H1 (cell line): ENCODE measurements at places on chromosomes 2 and 18. TPM values are rescaled to one million over a fixed set of nuclear protein-coding genes. Genes with fewer than 3 reads are reported as not detected.

- no peak overlapping the region for H3K27ac ChIP-seq
- H3K27me3 ChIP-seq: no peaks in the 10 kb centered on the region
Measured at GRCh38 chr2:182630207-182630606, 85.8 kb upstream of the DNAJC10 start.

- no peak for DNase-seq
- H3K27me3 ChIP-seq: no peaks in the 10 kb centered on the region
- peaks cover 9% of the 10 kb centered on the region for H3K4me1 ChIP-seq
- no peaks in the 10 kb centered on the region for H3K36me3 ChIP-seq
- no peak overlapping the region for H3K4me3 ChIP-seq
Measured at GRCh38 chr2:3169106-3169870, 208.3 kb downstream of the EIPR1 start.

DNA sequence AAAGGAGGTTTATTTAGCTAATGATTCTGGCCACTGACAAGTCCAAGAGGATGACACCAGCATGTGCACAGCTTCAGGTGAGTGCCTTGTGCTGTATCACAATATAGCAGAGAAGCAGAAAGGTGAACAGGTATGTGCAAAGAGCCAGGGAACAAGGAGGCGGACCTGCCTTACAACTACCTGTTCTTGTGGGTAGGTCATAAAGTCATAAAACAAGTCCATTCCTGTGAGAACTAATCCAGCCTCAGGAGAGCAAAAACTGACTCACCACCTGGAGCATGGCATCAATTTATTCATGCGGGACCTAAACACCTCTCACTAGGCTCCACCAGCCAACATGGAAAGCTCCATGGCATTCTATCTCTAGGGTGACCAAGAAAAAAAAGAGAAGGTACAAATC is 234.2 kb downstream of the ASXL3 start:
- no peak overlapping the region for H3K27ac ChIP-seq
- H3K4me3 ChIP-seq: no peak overlapping the region
- H3K27me3 ChIP-seq: no peaks in the 10 kb centered on the region
- H3K4me1 ChIP-seq: no peaks in the 10 kb centered on the region
- H3K36me3 ChIP-seq: no peaks in the 10 kb centered on the region

CYP27A1 gene
- total RNA-seq: 3.9 and 5.4 TPM in 2 replicates

- H3K27me3 ChIP-seq: no peaks in the 10 kb centered on the region
- H3K4me1 ChIP-seq: no peaks in the 10 kb centered on the region
- DNase-seq: no peak
- no peaks in the 10 kb centered on the region for H3K36me3 ChIP-seq
Measured at GRCh38 chr2:48674933-48675332, 57.3 kb downstream of the GTF2A1L start.

DNA sequence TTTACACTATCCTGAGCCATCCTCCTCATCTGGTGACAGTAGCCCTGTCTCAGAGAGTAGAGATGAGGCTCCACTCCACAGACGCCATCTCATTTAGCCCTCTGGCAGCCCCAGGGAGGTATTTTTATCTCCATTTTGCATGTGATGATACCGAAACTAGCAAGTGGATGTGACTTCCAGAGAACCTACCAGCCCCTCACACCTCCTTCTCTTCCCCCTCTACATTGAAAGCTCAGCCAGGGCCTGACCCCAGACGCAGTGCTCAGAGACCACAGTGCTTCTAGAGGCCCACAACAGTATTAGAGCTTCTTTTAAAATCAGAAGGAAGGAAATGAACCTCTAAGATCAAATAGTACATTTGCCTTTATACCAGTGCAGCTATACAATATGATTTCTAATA is 8.3 kb downstream of the GYPC start:
- no peak overlapping the region for H3K4me3 ChIP-seq
- DNase-seq: no peak
- H3K36me3 ChIP-seq: no peaks in the 10 kb centered on the region
- H3K27me3 ChIP-seq: no peaks in the 10 kb centered on the region
- no peaks in the 10 kb centered on the region; the same call in 1 of the 2 replicates for H3K4me1 ChIP-seq

- H3K27ac ChIP-seq: no peak overlapping the region
- no peaks in the 10 kb centered on the region for H3K27me3 ChIP-seq
- H3K36me3 ChIP-seq: no peaks in the 10 kb centered on the region
- H3K4me1 ChIP-seq: no peaks in the 10 kb centered on the region
- H3K4me3 ChIP-seq: no peak overlapping the region
Measured at GRCh38 chr18:1252534-1252933, 347.9 kb downstream of the ADCYAP1 start.

ANAPC1 gene
- total RNA-seq: 107 and 110 TPM in 2 replicates

PXDN gene
- total RNA-seq: 131 and 141 TPM in 2 replicates
